ENCODE measurements at places on chromosomes 11 and 22.

DNA sequence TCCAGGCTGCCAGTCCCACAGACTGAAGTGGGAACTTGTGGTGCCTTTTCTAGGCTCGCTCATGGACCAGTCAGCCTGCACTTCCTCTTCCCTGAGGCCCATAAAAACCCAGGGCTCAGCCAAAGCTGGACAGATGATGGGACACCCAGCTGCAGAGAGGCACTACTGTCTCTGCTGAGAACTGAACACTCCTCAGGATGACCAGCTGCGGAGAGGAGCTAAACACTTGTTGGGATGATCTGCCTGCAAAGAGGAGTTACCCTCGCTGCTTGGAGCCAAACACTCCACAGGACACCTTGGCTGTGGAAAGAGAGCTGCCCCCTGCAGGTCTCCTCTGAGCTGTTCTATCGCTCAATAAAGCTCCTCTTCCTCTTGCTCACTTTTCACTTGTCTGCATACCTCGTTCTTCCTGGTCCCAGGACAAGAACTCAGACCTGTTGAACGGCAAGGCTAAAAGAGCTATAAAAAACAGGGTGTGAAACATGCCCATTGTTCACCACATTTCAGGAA lies 465.5 kb downstream of the GUCY1A2 start:
- DNase-seq: no peak

GRCh38 chr11:61973476-61974162 lies 6.2 kb upstream of the FTH1 start:
- DNase-seq: no peak

- DNase-seq: no peak
Measured at GRCh38 chr22:34344702-34345101, 424.4 kb upstream of the LARGE1 start.

DNA sequence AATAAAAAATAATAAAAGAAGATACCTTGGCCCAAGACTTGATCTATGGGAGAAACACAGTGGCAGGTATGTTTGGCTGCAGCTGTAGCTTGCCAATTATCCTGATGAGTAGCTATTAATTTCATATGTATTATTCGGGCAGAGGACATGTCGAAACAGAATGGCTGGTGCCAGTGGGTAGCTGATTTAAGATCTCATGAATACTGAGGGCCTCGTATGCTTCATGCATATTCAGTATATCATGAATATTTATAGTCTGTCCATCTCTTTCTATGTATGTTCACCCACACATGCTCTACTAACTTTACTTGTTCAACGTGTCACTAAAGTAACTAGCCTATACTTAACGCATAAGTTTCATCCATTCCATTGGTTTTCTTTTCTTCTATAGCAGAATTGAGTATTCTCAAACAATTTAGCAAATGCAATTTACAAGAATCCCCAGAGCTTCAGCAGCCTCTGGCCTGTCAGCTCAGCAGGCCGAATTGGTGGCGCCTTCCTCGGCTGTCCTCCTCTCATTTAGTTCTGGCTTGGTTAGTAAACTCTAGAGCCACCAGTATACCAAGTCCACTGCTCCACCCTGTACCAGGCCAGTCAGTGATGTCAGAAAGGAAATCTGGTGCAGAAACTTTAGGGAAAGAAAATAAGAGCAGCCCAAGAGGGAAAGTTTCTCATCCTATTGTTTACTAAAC lies 17.9 kb downstream of the ART5 start:
- DNase-seq: no peak

- DNase-seq: no peak
Measured at GRCh38 chr22:31332010-31332409, 14.1 kb downstream of the PATZ1 start.

DNA sequence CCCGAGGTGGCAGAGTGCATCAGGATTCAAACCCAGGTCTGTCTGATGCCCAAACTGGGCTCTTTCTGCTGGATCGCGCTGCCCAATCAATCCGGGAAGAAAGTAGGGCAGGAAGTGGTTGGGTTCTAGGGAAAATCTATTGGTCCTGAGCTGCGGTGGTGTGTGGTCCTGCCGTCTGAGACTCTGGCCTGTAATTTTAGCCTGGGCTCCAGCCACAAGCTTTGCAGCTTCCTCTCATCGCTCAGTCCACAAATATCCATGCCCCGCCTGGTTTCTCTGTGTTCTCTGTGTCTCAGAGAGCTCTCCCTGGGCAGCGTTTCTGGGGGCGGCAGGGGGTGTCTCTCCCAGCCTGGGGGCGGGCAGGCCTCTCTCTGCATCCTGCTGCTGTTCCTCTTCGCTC lies 18.7 kb downstream of the CACNG2 start:
- peak; percentile 49 for DNase-seq

- no peak for DNase-seq
Measured at GRCh38 chr11:17218403-17218802, 10.6 kb upstream of the PIK3C2A start.

- DNase-seq: no peak
Measured at GRCh38 chr22:17359501-17359900, 9.8 kb upstream of the CECR2 start.

GRCh38 chr11:10042699-10043098 lies 251.3 kb downstream of the SBF2 start:
- no peak for DNase-seq

DNA sequence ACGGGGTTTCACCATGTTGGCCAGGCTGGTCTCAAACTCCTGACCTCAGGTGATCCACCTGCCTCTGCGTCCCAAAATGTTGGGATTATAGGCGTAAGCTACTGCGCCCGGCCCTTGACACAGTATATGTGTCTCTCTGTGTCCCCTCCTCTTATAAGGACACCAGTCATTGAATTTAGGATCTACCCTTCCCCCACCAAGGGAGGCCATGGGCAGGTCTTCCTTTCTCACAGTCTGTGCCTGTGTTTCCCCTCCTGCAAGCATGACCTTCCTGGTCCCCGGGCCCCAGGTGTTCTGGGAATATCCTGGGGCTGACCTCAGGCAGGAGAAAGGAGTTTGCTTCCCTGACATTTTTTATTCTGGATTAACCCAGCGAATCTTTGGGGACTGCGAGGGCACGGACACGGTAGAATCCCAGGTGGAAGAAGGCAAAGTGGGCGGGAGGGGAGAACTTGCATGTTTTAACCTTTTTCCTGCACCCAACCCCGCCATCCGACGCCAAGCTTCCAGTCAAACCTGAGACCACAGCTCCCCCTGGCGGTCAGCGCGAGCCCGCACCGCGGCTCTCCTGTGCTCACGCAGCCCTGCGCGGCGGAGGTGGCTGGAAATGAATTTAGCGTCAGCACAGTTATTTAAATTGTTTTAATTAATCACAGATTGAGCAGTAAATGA lies 42.1 kb upstream of the ISX start:
- peak; percentile 67 for DNase-seq

- DNase-seq: no peak
Measured at GRCh38 chr22:45290410-45290936, 5.7 kb downstream of the UPK3A start.

DNA sequence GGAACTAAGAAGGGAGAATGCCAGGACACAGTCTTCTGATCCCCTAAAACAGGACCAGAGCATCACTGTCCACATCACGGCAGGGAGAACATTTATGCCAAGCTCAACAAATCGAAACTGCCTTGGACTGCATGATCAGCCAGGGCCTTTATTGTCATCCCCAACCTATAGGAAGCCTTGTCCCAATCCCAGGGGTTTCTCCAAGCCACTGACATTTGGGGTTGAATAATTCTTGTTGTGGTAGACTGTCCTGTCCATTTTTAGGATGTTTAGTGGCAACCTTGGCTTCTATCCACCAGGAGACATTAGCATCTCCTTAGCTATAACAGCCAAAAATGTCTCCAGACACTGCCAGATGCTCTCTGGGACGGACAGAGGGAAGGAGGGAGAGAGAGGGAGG lies 37.1 kb downstream of the RPL27A start:
- DNase-seq: no peak

DNA sequence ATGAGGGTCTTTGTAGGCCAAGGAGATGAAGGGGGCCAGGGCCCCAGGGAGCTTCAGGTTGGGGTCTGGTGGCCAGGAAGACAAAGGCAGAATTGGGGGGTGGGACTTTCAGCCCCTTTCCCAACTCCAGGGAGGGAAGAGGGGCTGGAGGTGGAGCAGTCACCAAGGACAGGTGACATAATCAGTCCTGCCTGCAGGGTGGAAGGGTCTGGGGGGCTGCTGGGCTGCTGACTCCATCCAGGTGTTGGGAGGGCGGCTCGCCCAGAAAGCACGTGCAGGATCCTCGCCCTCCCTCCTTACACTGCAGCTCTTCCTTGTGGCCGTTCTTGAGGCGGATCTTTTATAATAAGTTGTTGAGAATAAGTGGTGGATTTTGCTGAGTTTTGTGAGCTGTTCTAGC lies 1491.1 kb downstream of the TBC1D22A start:
- DNase-seq: no peak

DNA sequence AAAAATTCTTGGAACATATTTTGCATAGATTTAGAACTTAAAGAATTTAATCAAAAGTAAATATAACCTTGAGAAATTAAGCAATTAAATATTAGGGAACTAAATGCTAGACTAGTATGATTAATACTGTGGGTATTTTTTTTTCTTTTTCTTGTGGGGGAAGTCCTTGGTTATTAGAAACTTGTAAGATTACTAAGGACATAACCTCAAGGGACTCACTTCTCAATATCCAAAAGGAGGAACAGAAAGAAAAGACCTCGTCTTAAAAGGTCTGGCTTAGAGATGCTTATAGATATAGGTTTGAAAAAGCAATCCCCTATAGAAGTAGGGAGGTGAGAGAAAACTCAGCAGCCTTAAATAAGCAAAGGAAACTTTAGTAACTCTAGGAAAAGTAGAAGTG lies 368.5 kb downstream of the INSC start:
- no peak for DNase-seq

DNA sequence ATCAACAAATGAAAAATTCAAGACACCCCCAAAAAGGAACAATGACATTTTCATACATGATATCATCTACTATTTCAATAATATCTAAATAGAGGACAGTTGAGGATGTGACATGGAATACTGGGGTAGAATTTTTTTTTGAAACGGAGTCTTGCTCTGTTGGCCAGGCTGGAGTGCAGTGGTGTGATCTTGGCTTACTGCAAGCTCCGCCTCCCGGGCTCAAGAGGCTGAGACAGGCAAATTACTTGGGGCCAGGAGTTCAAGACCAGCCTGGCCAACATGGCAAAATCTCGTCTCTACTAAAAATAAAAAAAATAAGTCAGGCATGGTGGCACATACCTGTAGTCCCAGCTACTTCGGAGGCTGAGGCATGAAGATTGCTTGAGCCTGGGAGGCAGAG lies 41.4 kb downstream of the LRRC74B start:
- no peak for DNase-seq

- DNase-seq: no peak
Measured at GRCh38 chr11:32916361-32916760, 23.8 kb downstream of the QSER1 start.

DNA sequence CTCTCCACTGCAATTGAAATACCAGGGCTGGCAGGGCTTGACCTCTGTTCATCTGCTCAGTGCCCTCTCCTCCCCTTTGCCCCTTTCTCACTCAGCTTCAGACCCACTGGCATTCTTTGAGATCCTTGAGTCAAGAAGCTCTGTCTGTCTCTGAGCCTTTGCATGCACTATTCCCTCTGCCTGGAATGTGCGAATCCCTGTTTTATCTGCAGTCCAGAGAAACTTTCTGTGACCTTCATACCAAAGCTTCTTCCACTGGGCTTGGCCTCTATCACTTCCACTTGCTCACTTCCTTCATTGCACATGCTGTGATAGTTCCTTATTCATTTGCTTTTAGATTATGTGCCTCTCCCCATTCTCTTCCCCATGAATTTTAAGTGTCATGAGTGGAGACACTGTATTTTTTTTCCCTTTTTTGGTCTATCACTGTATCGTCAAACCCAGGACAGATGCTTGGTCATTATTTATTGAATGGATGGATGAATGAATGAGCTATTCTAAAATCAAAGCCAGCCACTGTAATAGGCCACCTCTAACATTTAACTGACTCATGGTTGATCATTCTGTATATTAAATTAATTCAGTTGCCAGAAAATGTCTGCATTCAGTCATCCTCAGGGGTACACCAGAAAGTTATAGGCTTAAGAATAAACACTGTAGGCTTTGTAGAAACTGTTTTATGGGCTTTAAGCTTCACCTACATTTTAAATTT lies 88.7 kb upstream of the TIMP3 start:
- no peak for DNase-seq

GRCh38 chr22:19746726-19747125 lies 13.9 kb upstream of the TBX1 start:
- no peak for DNase-seq

GRCh38 chr11:44219830-44220796 lies 89.8 kb downstream of the ALX4 start:
- DNase-seq: no peak

- no peak for DNase-seq
Measured at GRCh38 chr22:32286290-32286840, 31.2 kb upstream of the SLC5A4 start.

GRCh38 chr11:130729678-130730300 lies 186.5 kb downstream of the SNX19 start:
- DNase-seq: no peak

DNA sequence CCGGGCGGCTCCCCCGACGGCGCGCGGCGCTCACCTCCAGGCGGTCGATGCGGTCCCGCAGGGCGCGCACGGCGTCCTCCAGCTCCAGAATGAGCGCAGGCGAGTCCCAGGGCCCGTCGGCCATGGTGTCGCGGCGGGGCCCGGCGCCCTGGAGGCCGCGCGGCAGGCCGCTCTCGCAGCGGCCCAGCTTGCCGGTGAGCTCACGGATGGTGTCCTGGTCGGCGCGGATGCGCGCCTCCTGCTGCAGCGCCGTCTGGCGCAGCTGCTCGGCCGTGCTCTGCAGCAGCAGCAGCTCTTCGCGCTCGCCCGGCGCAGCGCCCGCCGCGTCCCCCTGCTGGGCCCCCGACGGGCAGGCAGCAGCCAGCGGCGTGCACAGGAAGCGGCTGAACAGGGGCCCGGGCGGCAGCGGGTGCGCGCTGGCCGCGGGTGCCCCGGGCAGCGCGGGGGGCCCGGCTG lies 599 bp downstream of the NPTXR start:
- peak; percentile 87 for DNase-seq

- DNase-seq: no peak
Measured at GRCh38 chr11:507727-508515, 879 bp upstream of the RNH1 start.

DNA sequence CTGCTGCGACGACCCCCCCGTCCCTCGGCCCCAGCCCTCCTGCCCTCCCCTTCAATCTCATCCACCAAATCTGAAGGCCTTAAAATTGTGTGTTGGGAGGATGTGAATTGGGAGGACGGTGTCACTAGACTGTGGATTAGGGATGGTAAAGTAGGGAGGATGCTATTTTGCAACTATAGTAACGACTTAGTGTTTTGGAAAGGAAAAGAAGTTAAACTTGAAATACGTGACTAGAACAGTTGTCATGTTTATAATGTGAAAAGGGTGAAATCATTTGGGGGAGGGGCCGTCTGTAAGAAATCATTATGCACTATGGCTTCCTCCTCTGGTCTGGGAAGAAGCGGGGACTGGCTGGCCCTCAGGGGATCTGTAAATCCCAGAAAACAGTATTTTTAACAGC lies 43.4 kb upstream of the NNMT start:
- DNase-seq: no peak

DNA sequence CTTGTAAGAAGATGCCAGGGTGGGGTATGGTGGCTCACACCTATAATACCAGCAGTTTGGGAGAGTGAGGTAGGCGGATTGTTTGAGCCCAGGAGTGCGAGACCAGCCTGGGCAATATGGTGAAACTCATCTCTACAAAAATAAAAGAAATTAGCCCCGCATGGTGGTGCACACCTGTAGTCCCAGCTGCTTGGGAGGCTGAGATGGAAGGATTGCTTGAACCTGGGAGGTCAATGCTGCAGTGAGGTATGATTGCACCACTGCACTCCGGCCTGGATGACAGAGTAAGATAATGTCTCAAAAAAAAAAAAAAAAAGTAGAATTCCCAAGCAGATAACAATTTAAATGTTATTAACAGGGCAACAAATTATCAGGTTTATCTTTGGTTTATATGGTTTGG lies 20.2 kb downstream of the ACER3 start:
- DNase-seq: no peak

- no peak for DNase-seq
Measured at GRCh38 chr22:46783721-46784120, 21.3 kb downstream of the TBC1D22A start.
